Neural crest cell (in vitro differentiated cells): ENCODE measurements at places on chromosomes 7 and 10.
A peak's percentile ranks its signal among the peaks of the same experiment; 100 is the strongest.

DNA sequence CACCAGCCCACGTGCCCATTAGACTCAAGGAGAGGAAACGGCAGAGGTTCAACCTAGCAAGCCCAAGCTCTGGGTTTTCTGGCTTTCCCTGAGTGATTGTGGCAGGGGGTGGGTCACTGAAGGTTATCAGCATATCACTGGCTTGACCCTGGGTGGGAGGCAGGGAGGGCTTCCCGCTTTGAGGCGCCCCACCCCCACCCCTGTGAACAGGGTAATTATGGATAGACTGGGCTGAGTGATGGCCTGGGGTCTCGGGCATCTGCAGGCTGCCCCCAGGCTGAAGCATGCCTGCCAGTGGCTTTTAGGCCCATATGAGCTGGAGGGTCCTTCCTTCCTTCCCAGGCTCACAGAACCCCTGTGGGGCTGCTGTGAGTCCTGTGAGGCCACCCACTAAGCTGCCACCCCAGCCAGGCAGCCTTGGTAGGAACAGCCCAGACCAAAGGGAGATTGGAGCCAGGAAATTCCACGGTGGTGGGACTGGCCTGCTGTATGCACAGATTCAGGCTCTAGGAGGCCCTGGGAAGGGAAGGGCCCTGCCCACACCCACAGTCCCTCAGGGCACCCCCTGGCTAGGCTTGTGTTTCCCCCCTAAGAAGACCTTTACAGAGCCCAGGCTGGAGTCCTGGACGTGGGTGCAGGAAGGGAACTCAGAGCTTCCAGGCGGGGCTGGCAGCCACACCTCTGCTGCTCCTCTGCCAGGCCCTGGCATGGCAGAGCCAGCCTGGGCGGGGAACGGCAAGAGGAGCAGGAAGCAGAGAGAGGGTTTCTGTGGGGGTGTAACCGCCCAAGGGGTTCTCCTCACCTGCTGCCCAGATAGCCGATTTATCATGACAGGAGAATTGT lies 33.1 kb downstream of the GPRIN2 start:
- no peak for DNase-seq

GRCh38 chr10:103716206-103717160 lies 138.9 kb downstream of the SH3PXD2A start:
- DNase-seq, result no peak

DNA sequence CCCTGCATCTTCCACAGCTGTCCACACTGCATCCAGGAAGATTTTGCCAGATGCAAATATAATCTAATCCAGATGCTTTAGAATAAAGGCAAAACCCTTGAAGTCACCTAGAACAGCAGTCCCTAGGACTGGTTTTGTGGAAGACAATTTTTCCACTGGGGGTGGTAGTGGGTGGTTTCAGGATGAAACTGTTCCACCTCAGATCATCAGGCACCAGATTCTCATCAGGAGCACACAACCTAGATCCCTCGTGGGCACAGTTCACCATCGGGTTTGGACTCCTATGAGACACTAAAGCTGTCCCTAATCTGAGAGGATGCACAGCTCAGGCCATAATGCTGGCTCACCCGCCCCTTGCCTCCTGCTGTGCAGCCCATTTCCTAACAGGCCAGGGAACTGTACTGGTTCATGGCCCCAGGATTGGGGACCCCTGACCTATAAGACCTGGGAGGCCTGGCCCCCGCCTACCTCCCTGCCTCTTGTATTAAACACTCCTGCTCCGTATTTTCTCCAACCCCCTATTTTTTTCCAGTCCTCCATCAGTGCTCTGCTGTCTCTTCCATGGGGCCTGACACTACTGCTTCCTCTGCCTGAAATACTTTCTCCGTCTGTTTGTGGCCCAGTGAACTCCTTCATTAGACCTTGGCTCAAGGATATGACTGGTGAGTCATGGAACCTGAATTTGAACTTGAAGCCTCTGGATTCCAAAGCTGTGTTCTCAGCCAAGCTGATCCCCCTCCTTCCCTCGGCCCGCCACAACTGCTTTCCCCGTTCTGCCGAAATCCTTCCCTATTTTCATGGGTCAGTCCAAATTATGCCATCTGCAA lies 79.9 kb upstream of the RHEB start:
- no peak for DNase-seq

DNA sequence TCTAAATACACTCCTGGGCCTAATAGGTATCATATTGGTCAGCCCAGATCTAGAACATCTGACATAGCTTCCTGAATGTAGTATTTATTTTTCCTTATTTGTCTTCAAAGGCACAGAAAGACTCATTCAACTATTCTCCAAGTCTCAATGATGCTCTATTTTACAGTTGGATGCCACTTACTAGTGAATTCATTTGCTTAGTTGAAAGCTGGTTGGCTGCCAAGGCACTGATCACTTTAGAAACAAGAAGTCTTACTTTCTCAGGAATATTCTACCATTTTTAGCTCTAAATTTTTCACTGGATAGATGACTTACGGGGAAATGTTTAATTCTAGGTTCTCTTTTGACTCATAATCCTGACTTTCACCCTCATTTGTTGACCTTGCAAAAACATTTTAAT lies 863.4 kb downstream of the SORCS1 start:
- no peak for DNase-seq

DNA sequence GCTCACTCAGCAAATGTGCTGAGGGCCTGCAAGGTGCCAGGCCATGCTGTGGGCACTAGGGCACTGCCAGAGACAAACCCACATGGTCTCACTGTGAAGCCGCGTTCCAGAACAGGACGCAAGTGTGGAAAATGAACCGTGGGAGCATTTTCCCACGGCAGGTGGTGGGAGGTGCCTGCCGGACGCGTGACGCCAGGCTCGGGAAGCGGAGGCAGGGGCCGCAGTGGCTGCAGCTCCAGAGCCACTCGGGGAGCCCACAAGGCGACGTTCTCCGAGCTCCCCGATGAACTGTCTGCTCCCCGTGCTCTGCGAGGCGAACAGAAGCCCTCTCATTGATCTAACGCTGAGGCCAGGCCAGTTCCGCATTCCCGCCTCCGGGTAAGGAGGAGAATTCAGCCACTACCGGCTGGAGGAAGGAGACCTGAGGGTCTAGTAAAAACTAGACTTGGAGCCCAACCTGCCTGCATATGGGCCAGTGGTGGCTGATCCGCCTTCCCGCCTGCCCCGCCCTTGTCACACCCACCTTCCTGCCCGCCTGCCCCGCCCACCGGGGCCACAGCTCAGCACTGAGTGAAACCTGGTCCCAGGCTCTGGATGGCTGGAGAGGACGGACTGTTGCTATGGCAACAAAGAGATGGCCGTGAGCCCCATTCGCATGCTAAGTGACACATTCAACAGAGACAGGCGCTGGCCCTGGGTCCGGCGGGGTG lies 13.1 kb downstream of the ADGRA1 start:
- DNase-seq, result peak; percentile 50

DNA sequence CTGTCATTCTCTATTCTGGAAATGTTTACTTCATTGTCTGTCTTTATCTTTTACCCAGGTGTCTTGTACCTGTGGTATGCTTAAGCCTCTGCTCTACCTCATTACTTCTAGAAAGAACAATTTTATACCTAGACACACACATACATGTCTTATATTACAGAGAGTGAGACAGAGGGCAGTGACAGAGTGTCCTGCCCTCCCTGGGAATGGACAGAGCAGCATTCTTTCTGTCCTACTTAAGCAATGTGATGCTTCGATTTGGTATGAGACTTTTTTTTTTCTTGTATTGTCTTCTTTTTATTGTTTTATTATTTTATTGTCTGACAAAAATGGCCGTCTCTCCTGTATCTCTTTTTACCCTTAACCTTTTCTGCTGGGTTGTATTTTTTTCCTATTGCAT lies 286.1 kb downstream of the EXOC4 start:
- no peak for DNase-seq

GRCh38 chr7:133983685-133984419 lies 143.3 kb upstream of the LRGUK start:
- DNase-seq, result peak; percentile 1
